ENCODE measurements at places on chromosomes 3 and 15. TPM values are rescaled to one million over a fixed set of nuclear protein-coding genes. Genes with fewer than 3 reads are reported as not detected.
A peak's percentile ranks its signal among the peaks of the same experiment; 100 is the strongest.

GRCh38 chr3:142595951-142596725 lies at the start of gene PLS1:
Gene PLS1, plus strand, starts transcription at chr3:142596393. Its CDS starts 67,845 bp downstream, at chr3:142664238.
- peak; percentile 66 for DNase-seq

DNA sequence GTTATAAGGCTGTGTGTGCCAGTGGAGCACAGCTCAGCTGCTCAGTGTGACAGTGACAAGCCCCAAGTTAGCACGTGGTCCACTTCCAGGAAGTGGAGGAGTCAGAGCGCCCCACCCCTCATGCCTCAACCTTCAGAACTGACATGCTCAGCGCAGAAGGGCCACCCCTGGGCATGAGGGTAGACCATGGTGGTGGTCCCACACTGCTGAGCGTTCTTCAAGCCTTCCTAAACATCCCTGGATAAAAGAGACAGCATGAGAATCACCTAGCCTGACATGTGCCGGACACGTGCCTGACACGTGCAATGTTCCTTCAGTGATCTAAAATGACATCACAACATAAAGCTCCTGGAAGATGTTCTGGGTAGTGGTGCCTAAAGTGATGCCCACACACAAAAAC lies 16.8 kb downstream of the ATP10A start:
- peak; percentile 45 for DNase-seq

DNA sequence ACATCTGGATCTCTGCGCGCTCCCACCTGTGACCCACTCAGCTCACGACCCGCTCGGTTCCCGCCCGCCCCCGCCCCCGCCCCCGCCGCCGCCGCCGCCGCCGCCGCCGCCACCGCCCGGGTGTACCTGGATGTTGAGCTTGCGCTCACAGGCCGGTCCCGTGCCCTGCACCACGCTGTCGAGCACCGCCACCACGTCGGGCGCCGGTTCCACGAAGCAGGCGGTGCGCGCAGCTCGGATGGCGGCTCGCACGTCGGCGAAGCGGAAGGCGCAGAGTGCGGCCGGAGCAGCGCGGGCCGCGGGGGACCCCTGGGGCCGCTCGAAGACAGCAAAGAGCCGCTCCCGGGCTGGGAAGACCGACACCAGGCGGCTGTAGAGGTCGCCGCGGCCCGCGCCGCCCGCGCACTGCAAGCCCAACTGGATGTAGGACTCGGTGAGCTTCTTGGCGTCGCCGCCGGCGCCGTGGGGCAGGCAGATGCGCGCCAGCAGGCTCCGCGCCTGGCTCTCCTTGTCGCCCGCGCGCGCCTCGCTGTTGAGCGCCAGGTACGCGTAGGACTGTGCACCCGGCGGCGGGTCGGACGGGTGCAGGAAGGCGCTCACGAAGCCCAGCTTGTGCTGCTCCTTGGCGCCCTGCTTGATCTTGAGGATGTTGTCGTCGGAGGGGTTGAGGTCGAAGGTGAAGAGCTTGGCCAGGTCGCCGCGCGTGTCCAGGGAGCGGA lies 1.1 kb downstream of the PLXND1 start:
- DNase-seq, result peak; percentile 44

GRCh38 chr3:10189557-10190354 lies 25.0 kb downstream of the IRAK2 start:
- DNase-seq, result peak; percentile 9

- DNase-seq, result no peak
These were observed 596 bp downstream of the BTD start for GRCh38 chr3:15602146-15602536.

- DNase-seq, result no peak
These were observed 69.1 kb upstream of the MAGI1 start for GRCh38 chr3:66107855-66108254.

DNA sequence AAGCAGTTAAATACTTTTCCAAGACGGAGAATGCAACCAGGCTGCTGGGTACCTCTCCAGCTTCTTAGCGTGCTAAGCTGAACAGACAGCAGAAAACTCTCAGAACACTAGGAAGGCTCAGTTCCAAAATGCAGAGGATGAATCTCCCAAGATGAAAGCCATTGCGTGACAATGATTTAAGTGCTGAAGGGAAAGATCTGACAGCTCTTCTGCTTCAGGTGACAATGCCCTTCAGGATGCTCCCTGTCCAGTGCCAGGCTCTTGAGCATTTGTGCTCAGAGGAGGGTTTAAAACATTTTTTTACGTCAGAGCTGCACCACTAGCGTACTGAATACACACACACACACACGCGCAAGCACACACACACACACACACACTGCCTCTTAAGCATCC lies 26.3 kb downstream of the ARHGEF3 start:
- no peak for DNase-seq

DNA sequence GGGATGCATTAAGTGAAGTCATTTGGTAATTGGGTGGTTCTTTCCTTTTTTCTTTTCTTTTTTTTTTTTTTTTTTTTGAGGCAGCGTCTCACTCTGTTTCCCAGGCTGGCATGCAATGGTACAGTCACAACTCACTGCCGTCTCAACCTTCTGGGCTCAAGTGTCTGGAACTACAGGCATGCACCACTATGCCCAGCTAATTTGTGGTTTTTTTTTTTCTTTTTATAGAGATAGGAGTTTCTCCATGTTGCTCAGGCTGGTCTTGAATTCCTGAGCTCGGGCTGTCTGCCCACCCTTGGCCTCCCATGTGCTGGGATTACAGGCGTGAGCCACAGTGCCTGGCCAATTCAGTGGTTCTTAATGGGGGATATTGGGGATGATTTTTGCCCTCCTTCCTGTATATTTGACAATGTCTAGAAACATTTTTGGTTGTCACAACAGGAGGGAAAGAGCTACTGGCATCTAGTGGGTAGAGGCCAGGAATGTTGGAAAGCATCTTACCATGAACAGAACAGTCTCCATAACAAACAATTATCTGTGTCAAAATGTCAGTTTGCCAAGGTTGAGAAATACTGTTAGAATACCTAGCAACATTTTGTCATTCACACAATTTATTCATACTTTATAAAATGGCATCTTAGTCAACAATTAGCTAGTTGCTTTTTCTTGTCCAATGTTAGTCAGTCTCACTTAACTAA lies 79.4 kb upstream of the CNTN3 start:
- DNase-seq, result no peak

DNA sequence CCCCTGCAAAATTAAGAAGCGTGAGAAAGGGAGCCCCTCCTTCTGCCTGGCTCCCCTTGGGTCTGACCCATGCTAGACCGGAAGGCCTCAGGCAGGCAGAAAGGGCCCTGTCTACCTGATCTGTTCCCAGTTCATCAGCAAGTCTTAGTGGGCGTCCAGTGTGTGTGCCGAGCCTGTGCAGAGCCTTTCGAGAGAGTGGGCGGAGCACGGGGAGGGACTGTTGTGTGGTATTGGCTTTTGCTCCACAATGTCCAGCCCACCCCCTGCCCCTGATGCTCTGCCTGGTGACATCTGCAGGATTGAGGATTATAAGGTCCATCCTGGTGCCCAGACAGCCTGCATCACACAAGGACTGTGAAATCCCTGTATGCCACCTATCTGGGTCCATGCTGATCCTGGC lies 82.9 kb downstream of the CHDH start:
- no peak for DNase-seq

DNA sequence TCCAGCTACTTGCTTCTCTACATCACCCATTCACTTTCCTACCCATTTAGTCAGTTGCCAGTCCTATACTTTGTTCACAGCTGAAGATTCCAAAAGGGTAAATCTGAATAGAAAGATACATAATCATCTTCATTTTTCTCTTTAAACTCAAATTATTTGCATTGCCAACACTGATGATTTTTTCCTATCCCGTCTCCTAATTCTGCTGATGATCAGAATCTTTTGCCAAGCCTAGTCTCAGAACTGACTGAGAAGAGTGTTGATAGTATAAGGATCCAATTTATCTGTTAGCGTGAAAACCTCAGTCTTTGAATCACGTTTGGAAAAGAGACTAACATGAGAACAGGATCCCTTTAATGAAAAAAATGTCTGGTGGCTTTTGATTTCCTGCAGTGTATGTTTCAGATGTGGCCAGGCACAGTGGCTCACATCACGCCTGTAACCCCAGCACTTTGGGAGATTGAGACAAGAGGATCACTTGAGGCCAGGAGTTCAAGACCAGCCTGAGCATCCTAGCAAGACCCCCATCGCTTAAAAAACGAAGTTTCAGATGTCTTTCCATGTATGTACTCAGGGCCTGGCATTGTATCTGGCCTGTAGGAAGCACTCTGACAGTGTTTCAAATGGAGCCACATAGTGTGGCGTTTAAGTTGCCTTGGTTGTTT lies 169.4 kb downstream of the KLHL25 start:
- DNase-seq, result no peak

GRCh38 chr15:31128919-31129768 lies 27.6 kb upstream of the TRPM1 start:
- DNase-seq, result peak; percentile 63

GRCh38 chr15:32852771-32853170 lies 135.0 kb downstream of the GREM1 start:
- no peak for DNase-seq

DNA sequence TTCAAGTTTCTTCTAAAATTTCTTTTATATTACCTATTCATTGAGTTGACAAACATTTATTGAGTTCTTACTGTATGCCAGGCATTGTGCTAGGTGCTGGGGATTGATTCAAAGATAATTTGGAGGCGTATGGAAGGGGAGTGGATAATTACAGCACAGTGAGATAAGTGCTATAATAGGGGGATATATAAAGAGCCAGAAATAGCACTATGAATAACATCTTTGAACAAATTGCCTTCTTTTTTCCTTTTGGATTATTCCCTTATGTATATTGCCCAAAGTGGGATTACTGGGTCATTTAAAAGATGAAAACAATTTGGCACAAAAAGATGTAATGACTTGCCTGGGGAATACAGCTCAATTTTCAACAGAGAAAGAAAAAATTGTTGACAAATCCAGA lies 64.6 kb downstream of the LPP start:
- DNase-seq, result no peak

- DNase-seq, result peak; percentile 19
These were observed 34.9 kb downstream of the PRKCD start for GRCh38 chr3:53195602-53196574.

Gene RAB43
- 96.9 TPM for total RNA-seq

Gene THAP10
- not detected for total RNA-seq

Gene CDCP1
- total RNA-seq, result 1.7 TPM

Gene CTXND1
- total RNA-seq, result not detected

Gene PRRT3
- 9.2 TPM for total RNA-seq

Gene LRRFIP2
- 26.0 TPM for total RNA-seq

Gene PLCH1
- total RNA-seq, result 0.06 TPM

Gene VIPR1
- 75.4 TPM for total RNA-seq

Gene DUOXA1
- total RNA-seq, result 0.40 TPM

Measured in T-cell (primary cell).